ENCODE measurements at places on chromosomes 12 and 14. TPM values are rescaled to one million over a fixed set of nuclear protein-coding genes. Genes with fewer than 3 reads are reported as not detected.

Gene IRAK3
- total RNA-seq = 5.6 TPM

Gene SLC2A13
- 5.7 TPM for total RNA-seq

Gene C12orf54
- total RNA-seq = not detected

Gene MTRFR
- total RNA-seq = 9.5 TPM

Gene ANKS1B
- total RNA-seq = 0.09 TPM

Gene KLRD1
- 0.09 TPM for total RNA-seq

Gene SLC39A5
- not detected for total RNA-seq

Gene RIC8B
- 11.5 TPM for total RNA-seq

Gene CCDC198
- total RNA-seq = not detected

Gene PROX2
- not detected for total RNA-seq

Gene FAM186B
- total RNA-seq = 0.09 TPM

Gene AGAP2
- 0.09 TPM for total RNA-seq

Gene POTEG
- total RNA-seq = not detected

Gene PLEKHG7
- total RNA-seq = not detected

Gene BAZ1A
- 52.3 TPM for total RNA-seq

Gene ANKRD13A
- 26.6 TPM for total RNA-seq

Gene GPN3
- 19.9 TPM for total RNA-seq

Gene GZMH
- not detected for total RNA-seq

Gene SERPINA10
- total RNA-seq = not detected

Gene NEUROD4
- total RNA-seq = not detected

Gene PTPRO
- total RNA-seq = not detected

Gene AP5M1
- 20.7 TPM for total RNA-seq

Gene EVL
- 13.4 TPM for total RNA-seq

Gene ST8SIA1
- total RNA-seq = 0.09 TPM

Gene CFAP251
- 1.1 TPM for total RNA-seq

Gene SMOC1
- under 0.01 TPM for total RNA-seq

Gene BAZ2A
- 28.0 TPM for total RNA-seq

Gene ZNF641
- 4.7 TPM for total RNA-seq

Gene RAB21
- total RNA-seq = 22.4 TPM

Gene PRKAG1
- total RNA-seq = 48.8 TPM

Gene C12orf50
- total RNA-seq = not detected

Gene GDF11
- 3.3 TPM for total RNA-seq

Gene FAM181A
- not detected for total RNA-seq

Gene PRB2
- total RNA-seq = not detected
